Left ventricle myocardium superior (tissue), 1 donor: ENCODE measurements at places on chromosomes 1 and 21. TPM values are rescaled to one million over a fixed set of nuclear protein-coding genes. Genes with fewer than 3 reads are reported as not detected.

- no peak for DNase-seq
Measured at GRCh38 chr1:42000766-42001165, 82.0 kb upstream of the HIVEP3 start.

The GNG4 gene
- not detected for total RNA-seq

The KRTAP19-7 gene
- not detected for total RNA-seq

DNA sequence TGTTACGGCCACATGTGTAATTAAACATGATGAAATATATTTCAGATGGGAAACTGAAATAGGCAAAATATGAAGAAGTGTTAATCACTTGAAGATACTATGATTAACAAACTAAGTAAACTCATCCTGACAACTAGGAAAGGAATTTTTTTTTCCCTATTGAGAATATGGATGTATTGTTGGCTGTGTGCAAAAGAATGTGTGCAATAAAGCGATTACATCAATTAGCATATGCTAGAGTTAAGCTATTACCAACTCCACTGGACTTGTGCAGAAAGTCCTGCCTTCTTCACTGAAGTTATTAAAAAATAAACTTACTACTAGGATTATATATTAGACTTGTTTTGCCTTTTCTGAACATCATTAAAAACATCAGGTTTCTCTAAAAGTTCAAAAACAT lies 143.2 kb upstream of the DMRTA2 start:
- no peak for DNase-seq

DNA sequence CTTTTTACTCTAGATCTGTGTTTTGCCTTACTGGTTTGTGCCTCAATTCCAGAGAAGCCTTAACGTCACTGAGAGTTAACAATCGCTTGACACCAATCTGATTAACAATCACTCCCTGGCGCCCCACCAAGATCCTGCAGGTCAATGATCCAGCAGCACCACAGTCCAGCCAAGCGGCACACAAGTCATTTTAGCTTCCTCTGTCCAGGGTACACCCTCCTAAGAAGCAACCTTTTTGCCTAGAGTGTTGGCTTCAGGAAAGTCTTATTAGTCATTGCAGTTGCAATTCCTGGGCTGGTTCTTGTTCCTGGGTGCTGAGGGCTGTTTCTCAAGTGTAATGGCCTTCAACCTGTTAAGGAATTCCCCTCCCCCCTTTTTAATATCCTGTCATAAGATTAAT lies 323.0 kb upstream of the USP25 start:
- no peak for DNase-seq

GRCh38 chr1:77134359-77134758 lies 84.9 kb downstream of the PIGK start:
- no peak for DNase-seq
